Right ventricle myocardium inferior (tissue), 1 donor: ENCODE measurements at places on chromosomes 4 and X.
A peak's percentile ranks its signal among the peaks of the same experiment; 100 is the strongest.

- DNase-seq, result no peak
Measured at GRCh38 chrX:103503853-103504207, 15.5 kb downstream of the RAB40A start.

DNA sequence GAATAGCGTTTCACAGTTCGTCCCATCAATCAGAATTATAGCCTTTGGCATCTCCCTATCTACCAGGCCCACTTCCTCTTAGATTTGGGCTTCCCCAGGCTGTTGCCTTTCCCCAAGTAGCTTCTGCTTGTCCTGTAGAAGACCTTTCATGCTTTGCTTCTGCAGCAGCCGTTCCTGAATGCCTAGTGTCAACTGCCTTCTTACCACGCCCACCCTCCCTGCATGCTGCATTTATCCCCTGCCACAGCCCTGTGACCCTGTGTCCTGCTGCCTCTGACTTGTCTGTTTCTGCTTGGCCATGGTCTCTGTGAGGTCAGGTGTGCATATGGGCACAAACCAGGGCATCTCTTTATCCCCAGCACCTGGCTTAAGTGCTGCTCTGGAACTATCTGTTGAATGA lies 56.3 kb downstream of the HTT start:
- DNase-seq, result no peak

DNA sequence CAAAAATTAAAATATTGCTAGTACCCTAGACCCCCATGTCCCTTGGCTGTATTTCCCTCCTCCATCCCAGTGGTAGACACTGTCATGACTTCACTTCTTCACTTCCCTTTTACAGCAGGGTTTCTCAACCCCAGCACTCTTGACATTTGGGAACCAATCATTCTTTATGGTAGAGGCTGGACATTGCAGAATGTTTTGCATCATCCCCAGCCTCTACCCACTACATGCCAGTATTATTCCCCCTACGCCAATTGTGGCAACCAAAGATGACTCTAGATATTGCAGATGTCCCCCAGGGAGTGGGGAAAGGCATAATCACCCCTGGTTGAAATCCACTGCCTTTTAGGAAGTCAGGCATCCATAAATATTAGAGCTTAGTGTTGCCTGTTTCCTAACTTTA lies 138.6 kb downstream of the AMELX start:
- DNase-seq, result no peak

GRCh38 chr4:94957030-94957429 lies 199.3 kb downstream of the BMPR1B start:
- DNase-seq, result no peak

GRCh38 chrX:155767876-155768769 lies 113.0 kb upstream of the VAMP7 start:
- peak; percentile 52 for DNase-seq

- DNase-seq, result no peak
Measured at GRCh38 chrX:12700745-12701144, 90.5 kb upstream of the PRPS2 start.

DNA sequence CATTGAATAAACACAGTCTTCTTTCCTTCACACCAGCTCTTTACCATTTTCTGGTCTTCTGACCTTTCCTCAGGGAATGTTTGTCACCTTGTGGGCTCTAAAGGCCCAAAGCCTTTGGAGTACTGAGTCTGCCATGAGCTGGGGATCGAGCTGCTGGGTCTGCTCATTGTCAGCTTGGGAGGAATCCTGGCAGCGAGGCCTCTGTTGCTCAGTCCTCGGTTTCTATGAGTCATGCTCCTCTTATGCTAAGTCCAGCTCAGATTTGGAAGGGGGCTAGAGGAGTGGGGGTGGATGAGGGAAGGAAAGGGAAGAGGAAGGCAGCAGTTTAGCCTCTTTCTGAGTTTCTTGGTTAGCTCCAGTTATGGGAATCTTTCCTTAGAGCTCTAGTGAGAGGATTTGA lies 31.1 kb downstream of the NHSL2 start:
- DNase-seq, result no peak

- no peak for DNase-seq
Measured at GRCh38 chr4:147879676-147880075, 147.8 kb downstream of the ARHGAP10 start.

DNA sequence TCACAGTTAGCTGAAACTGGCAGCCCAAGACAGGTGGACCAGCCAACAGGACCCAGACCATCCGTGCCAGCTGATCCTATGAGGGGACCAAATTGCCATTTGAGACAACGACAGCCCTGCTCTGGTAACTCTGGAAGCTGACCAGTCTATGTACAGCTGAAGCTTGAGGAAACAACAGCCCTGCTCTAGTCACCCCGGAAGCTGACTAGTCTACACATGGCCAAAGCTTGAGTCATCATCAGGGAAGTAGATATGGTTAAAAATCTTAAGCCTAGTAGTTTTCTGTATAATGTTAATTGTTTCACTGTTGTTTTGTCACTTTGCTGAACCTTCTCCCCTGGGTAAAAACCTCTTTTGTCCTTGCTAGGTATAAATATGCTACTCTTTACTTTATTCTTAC lies 905.4 kb upstream of the NDST4 start:
- no peak for DNase-seq

GRCh38 chrX:9379697-9380551 lies 84.9 kb upstream of the TBL1X start:
- DNase-seq, result no peak
